Pancreas (tissue), 10 donors: ENCODE measurements at places on chromosomes 1 and 21. TPM values are rescaled to one million over a fixed set of nuclear protein-coding genes. Genes with fewer than 3 reads are reported as not detected.

DNA sequence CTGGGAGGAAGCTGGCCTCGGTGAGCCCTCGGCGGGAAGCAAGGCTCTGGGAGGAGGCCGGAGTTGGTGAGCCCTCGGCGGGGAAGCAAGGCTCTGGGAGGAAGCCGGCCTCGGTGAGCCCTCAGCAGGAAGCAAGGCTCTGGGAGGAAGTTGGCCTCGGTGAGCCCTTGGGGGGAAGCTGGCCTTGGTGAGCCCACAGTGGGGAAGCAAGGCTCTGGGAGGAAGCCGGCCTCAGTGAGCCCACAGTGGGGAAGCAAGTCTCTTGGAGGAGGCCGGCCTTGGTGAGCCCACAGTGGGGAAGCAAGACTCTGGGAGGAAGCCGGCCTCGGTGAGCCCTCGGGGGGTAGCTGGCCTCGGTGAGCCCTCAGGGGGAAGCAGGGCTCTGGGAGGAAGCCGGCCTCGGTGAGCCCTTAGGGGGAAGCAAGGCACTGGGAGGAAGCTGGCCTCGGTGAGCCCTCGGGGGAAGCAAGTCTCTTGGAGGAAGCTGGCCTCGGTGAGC, 36.0 kb downstream of the KRTAP10-1 start:
- no peaks in the 10 kb centered on the region for H3K36me3 ChIP-seq
- no peaks in the 10 kb centered on the region for H3K27me3 ChIP-seq
- DNase-seq, result no peak

GRCh38 chr1:223706077-223706973, 6.0 kb upstream of the CAPN2 start:
- no peaks in the 10 kb centered on the region for H3K27me3 ChIP-seq
- DNase-seq, result no peak
- no peak overlapping the region for H3K27ac ChIP-seq

DNA sequence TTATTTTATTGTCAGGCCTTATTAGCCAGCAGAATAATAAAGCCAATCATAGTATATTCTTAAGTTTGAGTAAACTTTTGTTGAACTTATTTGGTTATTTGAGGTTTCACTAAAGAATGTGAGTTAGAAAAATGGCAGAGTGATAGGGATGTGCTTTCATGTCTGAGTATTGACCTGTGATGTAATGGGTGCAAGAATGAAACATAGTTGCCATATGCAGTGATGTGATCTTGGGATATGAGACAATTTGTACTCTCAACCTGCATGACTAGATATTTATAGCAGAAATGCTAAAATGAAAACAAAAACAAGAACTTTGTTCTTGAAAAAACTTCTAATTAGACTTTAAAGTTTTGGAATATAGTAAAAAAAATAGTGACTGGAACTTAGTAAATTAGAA, 97.9 kb downstream of the DISP1 start:
- DNase-seq, result no peak
- no peaks in the 10 kb centered on the region for H3K27me3 ChIP-seq
- H3K4me1 ChIP-seq, result no peaks in the 10 kb centered on the region

DNA sequence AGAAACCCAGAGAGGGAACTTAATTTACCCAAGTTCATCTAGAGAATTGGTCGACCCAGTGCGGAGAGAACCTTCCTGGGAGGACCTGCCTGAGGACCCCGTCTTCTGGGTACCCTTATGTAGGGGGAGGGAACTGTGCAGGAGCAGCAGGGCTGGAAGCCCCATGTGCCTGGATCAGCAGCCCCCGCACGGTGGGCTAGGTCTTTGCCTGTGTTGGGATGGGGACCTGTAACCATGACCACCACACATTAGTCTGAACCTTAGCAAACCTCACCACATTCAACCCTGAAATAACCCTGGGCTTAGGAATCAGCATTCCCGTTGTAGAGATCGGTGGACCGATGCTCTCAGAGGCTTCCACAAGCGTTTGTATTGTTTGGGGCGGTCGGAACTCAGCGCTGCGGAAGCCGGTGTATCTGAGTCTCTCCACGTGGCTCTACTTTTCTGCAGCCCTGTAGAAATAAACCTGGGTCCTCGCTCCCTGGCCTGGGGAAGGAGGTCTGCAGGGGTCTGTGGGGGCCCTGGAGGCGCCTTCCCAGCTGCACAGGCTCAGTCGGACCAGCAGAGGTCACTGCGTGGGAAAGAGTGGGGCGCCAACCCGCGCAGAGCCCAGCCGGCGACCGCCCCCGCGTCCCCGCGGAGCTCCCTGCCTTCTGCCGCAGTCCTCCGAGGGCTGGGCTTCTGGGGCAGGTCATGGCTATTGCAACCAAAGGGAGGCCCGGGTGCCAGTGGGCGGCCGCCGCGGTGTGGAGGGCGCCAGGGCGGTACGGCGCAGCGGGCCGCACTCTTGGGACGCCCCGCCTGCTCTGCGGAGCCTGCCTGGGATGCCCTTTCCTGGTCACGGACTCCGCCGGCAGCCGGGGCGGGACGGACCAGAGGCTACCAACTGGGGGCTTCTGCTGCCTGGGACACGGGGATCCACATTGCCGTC, 36.2 kb upstream of the KCNA10 start:
- no peaks in the 10 kb centered on the region for H3K27me3 ChIP-seq
- no peaks in the 10 kb centered on the region for H3K4me1 ChIP-seq
- peak; percentile 83 for DNase-seq
- H3K27ac ChIP-seq, result no peak overlapping the region

DNA sequence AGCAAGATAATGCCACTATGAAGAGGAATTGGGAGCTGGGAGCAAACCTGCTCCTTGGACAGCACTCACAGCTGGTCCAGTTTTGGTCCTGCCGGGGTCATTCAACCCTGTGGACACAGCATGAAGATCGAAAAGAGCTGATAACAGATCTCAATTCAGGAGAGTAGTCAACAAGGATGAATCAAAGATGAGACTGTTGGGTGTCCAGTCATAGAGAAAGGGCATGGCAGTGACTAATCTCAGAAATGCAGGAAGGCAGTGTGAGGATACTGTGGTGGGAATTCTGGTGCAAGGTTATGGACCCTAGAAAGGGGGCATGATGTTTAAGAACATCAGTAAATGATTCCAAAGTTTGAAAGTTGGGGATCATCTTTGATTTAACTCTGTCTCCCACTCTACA, 261.4 kb upstream of the ZP4 start:
- H3K27ac ChIP-seq, result no peak overlapping the region

DNA sequence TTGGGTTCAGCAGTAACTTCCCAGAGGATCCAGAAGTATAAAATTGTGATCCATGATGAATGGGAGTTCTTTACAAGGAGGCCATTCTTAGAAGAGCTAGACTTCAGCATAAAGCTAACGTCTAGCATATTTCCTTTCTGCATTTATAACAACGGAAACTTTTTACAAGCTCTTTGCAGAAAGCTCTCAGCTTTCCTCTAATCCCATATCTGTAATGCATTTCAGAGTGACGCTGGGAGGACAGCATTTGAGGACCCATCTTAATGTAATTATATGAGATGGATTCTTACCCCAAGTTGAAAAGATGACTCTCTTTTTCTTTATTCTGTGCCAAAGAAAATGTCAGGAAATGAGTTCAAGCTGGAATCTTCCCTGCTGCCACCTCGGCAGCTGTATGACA, 132.0 kb upstream of the CACHD1 start:
- no peak overlapping the region for H3K4me3 ChIP-seq
- H3K27ac ChIP-seq, result no peak overlapping the region
- no peaks in the 10 kb centered on the region for H3K27me3 ChIP-seq
- no peaks in the 10 kb centered on the region for H3K4me1 ChIP-seq
- H3K36me3 ChIP-seq, result no peaks in the 10 kb centered on the region
- DNase-seq, result no peak

GRCh38 chr1:3457910-3458883, 3.7 kb downstream of the ARHGEF16 start:
- H3K36me3 ChIP-seq, result no peaks in the 10 kb centered on the region
- H3K4me1 ChIP-seq, result peaks cover 25% of the 10 kb centered on the region
- DNase-seq, result no peak
- H3K27ac ChIP-seq, result no peak overlapping the region

DNA sequence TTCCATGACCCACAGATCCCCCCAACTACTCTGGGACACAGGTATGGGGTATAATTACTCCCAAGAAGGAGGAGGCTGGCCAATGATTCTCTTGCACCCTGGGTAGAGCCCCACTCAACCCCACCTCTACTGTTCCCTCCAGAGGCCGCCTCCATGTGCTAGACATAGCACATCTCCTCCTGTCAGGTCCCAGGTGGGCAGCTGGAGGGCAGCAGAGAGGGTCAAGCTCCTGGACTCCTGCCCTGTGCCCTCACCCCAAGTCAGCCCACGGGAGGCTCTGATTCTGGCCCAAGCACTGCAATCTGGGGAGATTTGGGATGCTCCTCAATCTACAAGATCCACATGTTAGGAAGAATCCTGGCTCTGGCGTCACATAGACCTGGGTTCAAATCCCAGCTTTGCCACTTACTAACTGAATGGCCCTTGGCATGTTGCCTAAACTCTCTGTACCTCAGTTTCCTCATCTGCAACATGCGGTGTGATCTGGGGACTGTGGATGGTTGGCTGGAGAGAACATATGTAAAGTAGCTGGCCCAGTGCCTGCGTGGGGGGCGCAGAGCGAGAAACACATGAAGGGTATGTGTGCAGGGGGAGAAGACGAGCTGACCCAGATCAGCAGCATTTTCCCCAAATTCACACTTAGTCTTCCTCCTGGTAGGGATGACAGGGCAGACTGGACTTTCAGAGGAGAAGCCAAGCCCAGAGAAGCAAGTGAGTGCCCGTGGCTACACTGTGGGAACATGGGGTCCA, 23.2 kb downstream of the TNNT2 start:
- no peak overlapping the region for H3K4me3 ChIP-seq
- H3K4me1 ChIP-seq, result no peaks in the 10 kb centered on the region
- H3K36me3 ChIP-seq, result no peaks in the 10 kb centered on the region

GRCh38 chr1:24351247-24351646, 32.1 kb downstream of the GRHL3 start:
- DNase-seq, result no peak
- no peak overlapping the region for H3K4me3 ChIP-seq
- no peaks in the 10 kb centered on the region for H3K36me3 ChIP-seq
- no peak overlapping the region for H3K27ac ChIP-seq

GRCh38 chr1:151146072-151146411, 389 bp downstream of the SEMA6C start:
- no peak overlapping the region for H3K27ac ChIP-seq
- no peaks in the 10 kb centered on the region for H3K4me1 ChIP-seq
- peak overlapping the region; percentile 43 for H3K4me3 ChIP-seq
- no peaks in the 10 kb centered on the region for H3K27me3 ChIP-seq

DNA sequence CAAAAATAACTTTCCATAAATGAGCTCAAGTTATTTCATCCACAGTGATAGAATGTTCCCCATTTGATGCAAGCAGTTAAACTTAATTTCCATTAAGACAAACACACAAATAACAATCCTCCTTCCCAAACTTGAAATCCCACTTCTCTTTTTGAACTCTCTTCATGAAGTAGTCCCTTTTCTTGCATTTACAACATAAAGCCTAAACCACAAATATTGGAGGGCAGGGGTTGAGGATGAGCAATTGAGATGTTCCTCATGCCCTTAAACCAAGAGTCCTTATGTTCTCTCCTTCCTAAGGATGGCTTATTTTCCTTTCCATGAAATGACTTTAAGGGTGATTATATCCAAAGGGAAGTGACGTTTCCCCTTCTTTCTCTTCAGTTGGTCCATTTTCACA, 228.8 kb downstream of the DISC1 start:
- no peaks in the 10 kb centered on the region for H3K27me3 ChIP-seq
- H3K36me3 ChIP-seq, result no peaks in the 10 kb centered on the region
- H3K4me1 ChIP-seq, result no peaks in the 10 kb centered on the region
- DNase-seq, result no peak

DNA sequence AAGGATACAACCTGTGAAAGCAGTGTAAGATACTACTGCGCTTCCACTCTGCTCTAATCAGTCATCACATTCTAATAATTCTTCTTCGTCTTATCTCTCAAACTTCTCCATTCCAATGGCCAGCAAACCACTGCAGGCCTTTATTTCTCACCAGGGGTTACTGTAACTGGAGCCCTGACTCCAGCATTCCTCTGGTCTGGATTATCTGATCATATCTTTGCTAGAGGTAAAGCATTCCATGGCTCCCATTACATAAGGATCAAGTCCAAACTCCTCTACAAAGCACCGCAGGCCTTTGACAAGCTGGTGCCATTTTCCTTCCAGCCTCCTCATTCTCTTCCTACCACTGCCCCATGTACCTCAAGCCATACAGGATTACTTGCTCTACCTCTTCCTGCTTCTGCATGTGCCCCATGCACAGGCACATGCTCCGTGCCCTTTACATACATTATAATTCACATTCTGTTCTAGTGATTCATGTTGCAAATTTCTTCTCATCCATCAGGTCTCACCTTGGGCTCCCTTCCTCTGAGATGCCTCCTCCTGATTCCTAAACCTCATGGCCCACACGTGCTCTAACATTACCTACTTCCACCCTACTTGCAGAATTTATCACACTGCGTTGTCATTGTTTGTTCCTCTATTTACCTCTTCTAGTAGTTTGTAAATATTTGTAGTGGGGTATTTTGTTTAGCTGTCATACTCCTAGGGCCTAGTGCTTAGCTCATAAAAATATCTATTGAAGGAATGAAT, 9.3 kb upstream of the SERBP1 start:
- no peak overlapping the region for H3K4me3 ChIP-seq
- H3K27me3 ChIP-seq, result no peaks in the 10 kb centered on the region
- H3K27ac ChIP-seq, result no peak overlapping the region

The PEX19 gene
- total RNA-seq, result 15.0 TPM

The UBE2U gene
- total RNA-seq, result not detected

The FCAMR gene
- not detected for total RNA-seq

The ADGRL2 gene
- total RNA-seq, result 15.9 TPM

The LY9 gene
- total RNA-seq, result 0.20 TPM

The OR2T29 gene
- not detected for total RNA-seq

The EFNA4 gene
- 2.7 TPM for total RNA-seq

The MPZ gene
- total RNA-seq, result 1.7 TPM

The ANGPTL3 gene
- total RNA-seq, result 0.05 TPM

The ARL8A gene
- total RNA-seq, result 19.6 TPM

The FCN3 gene
- 8.5 TPM for total RNA-seq
